ENCODE measurements at places on chromosomes 12 and 14. TPM values are rescaled to one million over a fixed set of nuclear protein-coding genes. Genes with fewer than 3 reads are reported as not detected.

PMCH gene
- not detected for total RNA-seq

DENND5B gene
- total RNA-seq, result 5.6 TPM

TMEM229B gene
- not detected for total RNA-seq

CKB gene
- total RNA-seq, result 104 TPM

SMCO2 gene
- not detected for total RNA-seq

PROX2 gene
- total RNA-seq, result not detected

TMEM233 gene
- not detected for total RNA-seq

NRIP2 gene
- not detected for total RNA-seq

AMDHD1 gene
- not detected for total RNA-seq

PRB2 gene
- total RNA-seq, result not detected

NPFF gene
- total RNA-seq, result not detected

GPR84 gene
- total RNA-seq, result not detected

ESPL1 gene
- total RNA-seq, result 12.4 TPM

ZBTB42 gene
- 2.5 TPM for total RNA-seq

LRRC10 gene
- total RNA-seq, result not detected

AKAP3 gene
- 0.67 TPM for total RNA-seq

MYO1H gene
- total RNA-seq, result not detected

CCDC60 gene
- total RNA-seq, result not detected

WSCD2 gene
- not detected for total RNA-seq

PLA2G1B gene
- not detected for total RNA-seq

TMEM106C gene
- 82.0 TPM for total RNA-seq
